ENCODE measurements at places on chromosomes 7 and 10. TPM values are rescaled to one million over a fixed set of nuclear protein-coding genes. Genes with fewer than 3 reads are reported as not detected.

DNA sequence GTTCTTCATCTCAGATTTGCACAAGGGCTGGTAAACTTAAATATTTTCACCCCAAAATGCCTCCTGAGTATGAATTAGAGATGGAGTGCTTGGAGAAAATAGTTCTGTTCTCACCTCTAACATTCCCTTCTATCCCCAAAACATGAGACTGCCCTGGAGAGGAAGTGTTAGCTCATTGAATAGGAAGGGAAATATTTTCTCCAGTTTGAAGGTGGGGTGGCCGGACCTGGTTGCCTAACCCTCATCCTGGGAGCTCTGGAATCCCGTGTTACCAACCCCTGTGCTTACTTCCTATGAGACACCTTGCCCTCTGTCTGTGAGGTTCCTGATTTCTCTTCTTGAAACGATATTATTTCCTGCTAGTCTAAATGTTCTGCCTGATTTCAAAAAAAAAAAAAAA lies 779 bp downstream of the IFIT2 start:
- DNase-seq: no peak

DNA sequence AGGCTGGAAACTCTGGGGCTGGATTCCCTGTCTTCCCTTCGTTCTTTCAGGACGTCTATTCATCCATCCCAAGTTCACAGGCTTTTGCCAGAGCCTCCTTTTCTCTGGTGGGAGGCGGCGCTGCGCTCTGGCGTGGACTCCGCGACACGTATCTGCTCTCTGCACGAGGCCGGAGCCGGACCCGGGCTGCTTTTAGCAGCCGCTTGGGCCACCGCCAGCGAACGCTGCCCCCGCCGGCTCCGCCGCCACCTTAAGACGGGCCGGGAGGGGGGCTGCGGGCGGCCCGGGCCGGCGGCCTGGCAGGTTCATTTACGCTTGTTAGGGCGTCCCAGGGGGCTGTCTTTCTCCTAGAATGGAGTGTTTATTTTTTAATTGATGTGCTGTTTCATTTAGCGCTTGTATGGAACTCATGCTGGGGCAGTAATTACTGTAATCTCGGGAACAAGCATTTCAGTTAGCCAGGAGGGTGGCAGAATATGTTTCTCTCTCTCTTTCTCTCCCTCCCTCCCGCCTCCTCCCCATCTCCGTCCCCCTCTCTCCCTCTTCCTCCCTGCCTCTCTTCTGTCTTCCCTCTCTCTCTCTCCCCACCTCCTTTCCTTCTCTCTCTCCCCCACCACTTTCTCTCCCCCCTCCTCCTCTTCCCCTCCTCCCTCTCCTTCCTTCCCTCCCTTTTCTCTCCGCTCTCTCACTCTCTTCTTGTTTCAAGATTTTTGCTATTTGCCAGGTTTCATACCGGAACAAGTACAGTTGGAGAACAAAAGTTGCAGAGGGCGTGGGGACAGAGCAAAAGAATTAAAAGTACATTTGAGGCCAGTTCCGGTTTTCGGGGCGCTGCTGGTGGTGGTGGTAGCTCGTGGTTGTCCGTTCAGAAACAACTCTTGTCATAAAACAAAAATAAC lies 1.3 kb upstream of the FZD8 start:
- DNase-seq: peak; percentile 77

HOXA6 gene
- 3.2 TPM for polyA plus RNA-seq

ZSCAN25 gene
- 2.6 TPM for polyA plus RNA-seq

SFTPA1 gene
- polyA plus RNA-seq: 0.39 TPM

ZDHHC16 gene
- polyA plus RNA-seq: 24.6 TPM

OR2A12 gene
- polyA plus RNA-seq: not detected

DNA sequence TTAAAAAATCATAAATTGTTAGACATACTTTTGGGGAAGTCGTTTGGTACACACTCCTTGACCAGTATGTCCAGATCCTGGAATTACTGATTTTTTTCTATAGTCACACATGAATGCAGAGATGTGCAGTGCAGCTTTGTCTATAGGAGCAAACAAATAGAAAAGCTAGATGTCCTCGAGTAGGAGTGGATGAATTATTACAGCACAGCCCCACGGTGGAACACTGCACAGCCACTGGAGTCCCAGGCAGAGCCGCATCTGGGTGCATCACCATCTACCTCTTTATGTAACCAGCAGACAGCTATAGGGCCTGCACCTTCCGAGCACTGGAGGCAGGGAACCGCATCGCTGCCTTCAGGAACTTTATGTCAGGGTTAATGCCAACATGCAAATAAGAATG lies 17.0 kb upstream of the RET start:
- no peak for DNase-seq

DNA sequence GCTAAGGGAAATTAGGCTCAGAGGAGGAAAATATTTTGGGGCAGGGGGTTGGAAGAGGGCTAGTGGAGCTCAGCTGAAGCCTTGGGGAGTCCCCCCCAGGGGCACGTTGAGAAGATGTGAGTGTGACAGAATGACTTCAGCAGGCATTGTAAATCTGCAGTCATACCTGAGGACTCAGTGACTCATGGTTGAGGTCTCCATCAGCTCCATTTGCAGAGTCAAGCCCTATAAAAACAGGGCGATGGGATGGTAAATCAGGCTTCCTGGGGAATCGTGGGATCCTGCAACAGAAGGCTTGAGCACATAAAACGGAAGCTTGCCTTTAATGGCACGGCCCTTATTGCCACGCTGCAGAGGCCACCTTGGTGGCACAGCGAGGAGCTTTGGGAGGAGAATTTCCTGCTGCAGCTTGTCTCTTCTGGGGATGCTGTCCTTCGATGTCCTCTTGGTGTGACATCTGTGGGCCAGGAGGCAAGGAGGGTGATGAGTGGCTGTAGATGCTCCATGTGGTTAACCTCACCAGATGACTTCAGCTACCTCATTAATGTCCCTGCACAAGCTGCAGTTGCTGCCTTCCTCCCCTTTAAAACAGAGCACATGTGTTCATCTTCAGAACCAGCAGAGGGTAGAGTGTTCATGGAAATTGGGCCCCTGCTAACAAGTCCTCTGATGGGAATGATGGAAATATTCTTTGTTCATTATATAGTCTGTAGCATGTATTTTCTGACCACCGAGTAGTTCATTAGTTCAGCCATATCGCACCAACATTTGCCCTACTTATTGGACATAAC lies 285.9 kb downstream of the LRMDA start:
- no peak for DNase-seq

PNLIPRP2 gene
- 0.01 TPM for polyA plus RNA-seq

DNA sequence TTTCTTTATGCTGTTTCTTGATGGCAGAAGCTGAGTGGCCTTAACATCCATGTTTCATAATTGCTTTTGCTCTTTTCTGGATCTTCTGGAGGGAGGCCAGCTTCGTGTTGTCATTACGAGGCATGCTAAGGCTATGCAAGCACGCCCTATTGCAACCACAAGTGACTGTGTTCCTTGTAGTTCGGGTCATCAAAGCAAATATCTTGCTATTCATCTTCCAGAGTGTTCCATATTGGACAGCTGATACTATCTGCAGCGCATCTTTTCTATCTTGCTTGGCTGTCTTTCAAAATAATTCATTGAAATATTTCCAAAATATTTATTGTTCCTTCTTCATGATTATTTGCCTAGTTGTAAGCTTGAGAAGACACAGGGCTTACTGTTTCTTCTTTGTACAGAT lies 5.0 kb downstream of the EPHB6 start:
- peak; percentile 46 for DNase-seq

SPDYE2B gene
- polyA plus RNA-seq: not detected

DNA sequence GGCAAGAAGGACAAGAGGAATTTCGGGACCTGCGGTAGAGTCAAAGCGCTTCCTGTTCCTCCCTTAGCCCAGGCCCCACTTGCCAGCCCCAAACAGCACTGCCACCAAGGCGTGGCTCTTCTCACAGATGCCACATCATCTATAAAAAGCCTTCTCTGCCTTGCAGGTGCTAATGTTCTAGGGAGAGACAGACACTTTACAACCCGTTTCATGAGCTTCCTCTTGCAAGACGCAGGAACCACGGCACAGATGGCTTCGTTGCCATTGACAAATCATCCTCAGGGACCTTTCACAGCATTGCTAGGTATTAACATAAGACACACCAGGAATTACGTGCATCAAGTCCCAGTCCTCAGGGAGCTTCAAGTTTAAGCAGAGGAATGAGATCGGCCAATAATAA lies 180.9 kb downstream of the JCAD start:
- no peak for DNase-seq

GRCh38 chr10:60717852-60718251 lies 60.4 kb upstream of the CDK1 start:
- no peak for DNase-seq
